ENCODE measurements at places on chromosomes 2 and 18. TPM values are rescaled to one million over a fixed set of nuclear protein-coding genes. Genes with fewer than 3 reads are reported as not detected.

- no peak for DNase-seq
Measured at GRCh38 chr2:149877074-149877473, 289.5 kb upstream of the MMADHC start.

NCKAP1 gene
- not detected for polyA plus RNA-seq

DNA sequence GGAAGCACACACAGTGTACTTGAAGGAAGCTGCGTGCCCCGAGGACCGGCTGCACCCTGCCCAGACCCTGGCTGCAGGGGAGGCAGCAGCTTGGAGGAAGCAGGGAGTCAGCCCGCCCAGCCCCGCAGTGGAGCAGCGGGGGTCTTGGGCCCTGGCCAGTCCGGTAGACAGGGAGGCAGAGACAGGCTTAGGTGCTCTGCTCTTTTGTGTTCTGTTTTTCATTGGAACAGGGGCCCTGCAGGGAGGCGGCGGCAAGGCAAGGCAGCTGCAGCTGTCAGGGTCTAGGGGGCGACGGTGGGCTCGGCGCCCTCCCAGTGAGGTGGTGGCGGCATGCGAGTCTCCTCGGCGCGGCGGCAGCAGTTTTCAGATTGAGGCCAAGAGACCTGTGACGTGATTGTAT is 53.3 kb upstream of the TFCP2L1 start:
- DNase-seq: no peak

- DNase-seq: peak; percentile 72
Measured at GRCh38 chr2:3423492-3424170, 44.1 kb downstream of the TRAPPC12 start.

- no peak for DNase-seq
Measured at GRCh38 chr2:100782380-100782878, 37.5 kb upstream of the NPAS2 start.

GRCh38 chr2:165957030-165957675 is 3.6 kb upstream of the TTC21B start:
- no peak for DNase-seq

DNA sequence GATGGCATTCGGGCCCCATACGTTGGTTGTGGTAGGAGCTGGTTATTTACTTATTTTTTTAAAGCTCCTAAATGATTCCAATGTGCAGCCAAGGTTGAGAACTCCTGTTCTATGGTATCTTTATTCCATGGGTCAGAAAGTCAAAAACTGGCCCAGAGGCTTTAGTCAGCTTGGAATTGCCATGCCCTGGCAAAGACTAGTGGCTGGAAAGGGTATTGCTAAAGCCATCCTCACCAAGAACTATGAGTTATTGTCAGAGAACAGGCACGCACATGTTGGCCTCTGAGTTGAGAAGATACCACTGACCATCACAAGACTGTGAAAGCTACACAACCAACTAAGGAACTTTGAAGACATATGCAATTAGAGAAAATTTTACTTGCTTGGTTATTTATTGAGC is 47.9 kb upstream of the ACMSD start:
- no peak for DNase-seq

DNA sequence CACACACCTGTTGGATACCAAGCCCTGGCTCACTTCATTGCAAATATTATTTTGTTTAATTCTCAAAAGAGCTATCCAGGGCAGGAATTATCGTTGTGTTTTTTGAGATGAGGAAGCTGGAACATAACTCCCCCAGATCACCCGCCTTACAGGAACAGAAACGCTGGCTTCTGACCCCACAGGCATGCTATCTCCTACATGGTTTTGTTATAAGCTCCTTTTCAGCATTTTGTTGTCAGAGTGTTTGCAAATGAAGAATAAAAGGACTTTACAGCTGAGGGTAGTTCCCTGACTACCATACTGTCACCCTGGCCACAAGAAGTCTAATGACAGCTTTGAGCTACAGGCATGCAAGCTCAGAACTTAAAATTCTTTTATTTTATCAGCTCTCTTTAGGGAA is 62.0 kb upstream of the MRPS9 start:
- DNase-seq: peak; percentile 25

- no peak for DNase-seq
Measured at GRCh38 chr2:146270618-146271017, 1574.2 kb upstream of the ACVR2A start.

DNA sequence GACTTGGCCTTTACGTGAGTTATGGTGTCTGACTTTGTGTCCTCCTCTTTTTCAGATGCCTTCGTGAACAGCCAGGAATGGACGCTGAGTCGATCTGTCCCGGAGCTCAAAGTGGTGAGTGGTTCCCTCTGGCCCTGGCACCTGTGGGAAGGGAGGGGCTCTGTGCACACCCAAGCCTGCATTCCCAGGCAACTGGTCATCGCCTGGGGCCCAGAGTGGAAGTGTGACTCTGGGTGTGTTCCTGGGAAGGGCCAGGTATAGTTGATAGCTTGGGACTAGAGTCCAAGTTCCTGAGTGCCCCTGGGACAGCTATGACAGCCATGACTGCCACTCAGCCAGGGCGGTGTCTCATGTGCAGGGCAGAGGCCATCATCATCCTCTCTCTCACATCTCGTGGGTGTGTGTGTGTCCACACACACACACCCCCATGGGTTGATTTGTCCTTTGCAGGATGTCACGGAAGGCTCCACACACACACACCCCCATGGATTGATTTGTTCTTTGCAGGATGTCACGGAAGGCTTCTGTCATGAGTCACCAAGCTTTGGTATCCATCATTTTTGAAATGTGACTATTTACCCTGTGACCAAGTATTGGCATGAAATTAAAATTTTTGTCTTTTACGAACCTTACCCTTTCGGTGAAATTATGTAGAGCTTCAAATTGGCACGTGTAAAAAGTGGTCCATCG is 215.4 kb downstream of the AGAP1 start:
- no peak for DNase-seq

DNA sequence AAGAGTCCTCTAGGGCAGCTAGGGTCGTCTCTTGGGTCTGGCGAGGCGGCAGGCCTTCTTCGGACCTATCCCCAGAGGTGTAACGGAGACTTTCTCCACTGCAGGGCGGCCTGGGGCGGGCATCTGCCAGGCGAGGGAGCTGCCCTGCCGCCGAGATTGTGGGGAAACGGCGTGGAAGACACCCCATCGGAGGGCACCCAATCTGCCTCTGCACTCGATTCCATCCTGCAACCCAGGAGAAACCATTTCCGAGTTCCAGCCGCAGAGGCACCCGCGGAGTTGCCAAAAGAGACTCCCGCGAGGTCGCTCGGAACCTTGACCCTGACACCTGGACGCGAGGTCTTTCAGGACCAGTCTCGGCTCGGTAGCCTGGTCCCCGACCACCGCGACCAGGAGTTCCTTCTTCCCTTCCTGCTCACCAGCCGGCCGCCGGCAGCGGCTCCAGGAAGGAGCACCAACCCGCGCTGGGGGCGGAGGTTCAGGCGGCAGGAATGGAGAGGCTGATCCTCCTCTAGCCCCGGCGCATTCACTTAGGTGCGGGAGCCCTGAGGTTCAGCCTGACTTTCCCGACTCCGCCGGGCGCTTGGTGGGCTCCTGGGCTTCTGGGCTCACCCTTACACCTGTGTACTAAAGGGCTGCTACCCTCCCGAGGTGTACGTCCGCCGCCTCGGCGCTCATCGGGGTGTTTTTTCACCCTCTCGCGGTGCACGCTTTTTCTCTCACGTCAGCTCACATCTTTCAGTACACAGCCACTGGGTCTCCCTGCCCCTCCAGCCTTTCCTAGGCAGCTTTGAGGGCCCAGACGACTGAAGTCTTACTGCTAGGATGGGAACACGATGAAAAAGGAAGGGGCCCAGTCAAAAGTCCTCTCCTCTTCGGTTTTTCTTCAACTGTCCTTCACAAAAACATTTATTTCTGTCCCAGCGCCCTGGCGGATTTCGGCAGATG is 8.1 kb downstream of the SIX2 start:
- DNase-seq: no peak

DNA sequence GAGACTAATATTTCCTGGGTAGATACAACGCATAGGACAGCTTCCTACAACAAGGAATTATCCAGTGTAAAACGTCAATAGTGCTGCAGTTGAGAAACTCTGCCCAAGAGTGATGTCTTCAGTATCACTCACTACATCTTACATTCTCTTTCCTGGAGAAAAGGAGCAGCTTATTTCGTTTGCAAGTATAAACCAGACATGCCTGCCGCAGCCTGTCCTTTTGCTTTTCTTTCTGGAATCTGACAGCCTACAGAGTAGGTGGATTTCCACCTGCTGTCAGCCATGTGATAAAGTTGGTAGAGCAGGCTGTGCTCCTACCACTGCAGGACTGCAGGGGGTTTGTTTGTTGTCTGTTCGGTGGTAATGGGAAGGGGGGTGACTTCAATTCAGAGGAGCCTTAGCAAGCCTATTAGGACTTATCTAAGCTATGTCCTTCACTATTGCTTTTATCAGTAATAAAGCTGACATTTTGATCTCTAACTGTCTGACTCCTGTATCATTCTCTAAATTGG is 439.1 kb downstream of the GRB14 start:
- no peak for DNase-seq

DNA sequence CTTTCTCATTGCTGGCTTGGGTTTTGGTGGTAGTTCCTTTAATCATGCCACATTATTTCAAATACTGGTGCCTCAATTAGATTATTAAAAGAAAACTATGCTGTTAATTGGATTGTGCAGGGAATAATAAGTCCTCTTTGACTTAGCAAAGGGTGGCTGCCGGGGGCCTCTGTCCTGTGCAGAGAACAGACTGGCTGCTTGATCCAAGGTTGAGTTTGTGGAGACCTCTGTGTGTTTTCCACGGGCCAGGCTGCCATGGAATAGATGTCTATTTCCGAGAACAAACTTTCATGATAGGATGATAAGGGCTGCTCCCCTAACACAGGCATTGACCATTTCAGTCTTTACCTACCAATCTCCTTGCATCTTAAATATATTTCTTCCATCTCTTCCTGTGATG is 30.4 kb upstream of the OTOS start:
- no peak for DNase-seq

SYT4 gene
- polyA plus RNA-seq: not detected

GALR1 gene
- polyA plus RNA-seq: not detected

Data from B cell (primary cell).